ENCODE measurements at places on chromosomes 5 and 9.

GRCh38 chr9:109512170-109512756 lies 14.2 kb upstream of the PTPN3 start:
- DNase-seq: no peak

- DNase-seq: no peak
These were observed 300.0 kb upstream of the ADAMTSL1 start for GRCh38 chr9:18173923-18174322.

DNA sequence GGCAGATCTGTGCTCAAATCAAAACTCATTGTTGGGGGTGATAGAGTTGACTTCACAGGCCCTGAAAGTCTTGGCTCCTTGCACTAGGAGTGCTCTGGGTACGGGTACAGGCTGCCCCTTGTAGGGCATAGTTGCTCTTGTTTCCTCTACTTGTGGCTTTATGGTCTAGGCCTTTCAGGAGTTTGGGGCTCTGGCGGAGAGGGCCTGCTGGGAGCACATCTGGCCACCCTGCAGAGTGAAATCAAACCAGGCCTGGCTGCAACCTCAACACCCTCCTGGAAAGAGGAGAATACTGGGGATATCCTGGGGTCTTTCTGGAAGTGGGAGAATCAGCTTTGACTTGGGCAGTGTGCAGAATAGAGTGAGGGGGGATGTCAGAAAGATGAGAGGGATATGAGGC lies 1.5 kb downstream of the TGFBI start:
- DNase-seq: peak; percentile 64

DNA sequence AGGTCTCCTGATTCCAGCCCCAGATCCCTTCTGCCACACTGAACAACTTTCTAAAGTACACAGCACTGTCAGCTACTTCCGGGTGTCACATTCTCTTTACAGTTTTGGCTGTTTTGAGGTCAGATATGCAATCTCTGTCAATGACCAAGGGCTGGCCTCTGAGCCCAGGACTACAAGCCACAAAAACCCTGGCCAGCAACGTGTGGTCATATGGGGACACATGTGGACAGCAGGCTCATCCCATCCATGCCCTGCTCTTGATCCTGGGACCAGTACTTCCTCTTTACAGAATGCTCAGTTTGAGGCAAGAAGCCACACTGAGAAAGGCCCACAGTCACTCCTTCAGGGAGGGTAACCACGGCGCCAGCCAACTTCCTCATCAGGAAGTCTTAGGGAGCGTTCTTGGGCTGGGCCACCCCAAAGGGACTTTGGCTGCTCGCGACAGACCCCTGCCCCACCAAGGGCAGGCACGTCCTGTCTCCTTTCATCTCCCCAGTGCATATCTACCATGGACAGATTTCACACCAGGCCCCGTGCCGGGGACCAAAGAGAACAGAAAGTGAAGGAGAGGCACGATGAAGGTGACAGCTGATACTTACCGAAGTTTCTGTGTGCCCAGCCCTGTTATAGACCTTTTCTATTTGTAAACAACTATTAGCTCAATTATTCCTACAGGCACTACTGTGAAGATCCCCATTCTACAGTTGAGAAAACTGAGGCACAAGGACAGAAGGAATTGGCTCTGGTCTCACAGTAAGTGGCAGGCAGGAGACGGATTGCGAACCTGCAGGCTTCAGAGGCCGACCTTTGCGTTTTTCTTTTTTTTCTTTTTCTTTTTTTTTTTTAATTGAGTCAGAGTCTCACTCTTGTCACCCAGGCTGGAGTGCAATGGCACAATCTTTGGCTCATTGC lies 37.3 kb downstream of the STK10 start:
- DNase-seq: no peak

GRCh38 chr5:27778121-27778520 lies 739.7 kb upstream of the CDH9 start:
- DNase-seq: no peak

DNA sequence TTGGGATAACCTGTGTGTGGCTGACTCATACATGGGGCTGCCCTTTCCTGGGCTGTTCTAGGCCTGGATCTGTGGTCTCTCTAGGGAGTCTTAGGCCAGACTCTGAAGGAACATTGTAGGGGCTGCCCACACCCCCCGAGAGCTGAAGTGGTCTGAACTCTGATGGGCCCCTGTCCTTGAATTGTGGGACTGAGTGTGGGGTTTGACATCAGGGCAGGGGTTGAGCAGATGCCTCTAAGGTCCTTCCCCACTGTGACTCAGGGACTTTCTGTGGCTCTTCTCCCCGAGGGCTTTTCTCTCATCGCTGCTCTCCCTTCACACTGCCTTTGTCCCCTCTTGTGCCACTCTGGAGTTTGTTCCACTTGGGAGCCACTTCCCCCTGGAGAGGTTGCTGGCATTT lies 215.0 kb downstream of the MELK start:
- peak; percentile 51 for DNase-seq

GRCh38 chr9:89631384-89631783 lies 26.6 kb downstream of the GADD45G start:
- DNase-seq: no peak

GRCh38 chr5:58462623-58463230 lies 2.8 kb upstream of the PLK2 start:
- no peak for DNase-seq

- no peak for DNase-seq
These were observed 256.9 kb downstream of the MAN2A1 start for GRCh38 chr5:109946610-109947009.

- no peak for DNase-seq
These were observed 70.3 kb upstream of the ZFR start for GRCh38 chr5:32514806-32515205.

DNA sequence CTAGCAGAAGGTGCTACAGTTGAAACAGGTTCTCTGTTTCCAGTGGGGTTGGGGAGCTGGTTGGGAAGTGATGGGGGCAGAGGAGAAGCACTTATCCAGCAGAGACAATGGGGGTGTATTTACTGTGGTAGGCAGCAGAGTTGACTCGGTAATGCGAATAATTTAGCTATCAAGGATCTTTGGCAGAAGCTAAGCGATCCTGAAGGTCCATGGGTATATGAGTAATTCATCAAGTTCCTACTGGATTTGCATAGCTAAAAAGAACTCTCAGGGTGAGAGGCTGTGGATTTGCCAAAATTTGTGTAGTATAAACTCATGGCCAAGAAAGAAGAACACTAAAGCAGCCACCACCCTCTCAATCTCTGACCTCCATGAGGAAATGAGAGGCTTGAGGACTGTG lies 61.2 kb upstream of the EGFLAM start:
- no peak for DNase-seq

DNA sequence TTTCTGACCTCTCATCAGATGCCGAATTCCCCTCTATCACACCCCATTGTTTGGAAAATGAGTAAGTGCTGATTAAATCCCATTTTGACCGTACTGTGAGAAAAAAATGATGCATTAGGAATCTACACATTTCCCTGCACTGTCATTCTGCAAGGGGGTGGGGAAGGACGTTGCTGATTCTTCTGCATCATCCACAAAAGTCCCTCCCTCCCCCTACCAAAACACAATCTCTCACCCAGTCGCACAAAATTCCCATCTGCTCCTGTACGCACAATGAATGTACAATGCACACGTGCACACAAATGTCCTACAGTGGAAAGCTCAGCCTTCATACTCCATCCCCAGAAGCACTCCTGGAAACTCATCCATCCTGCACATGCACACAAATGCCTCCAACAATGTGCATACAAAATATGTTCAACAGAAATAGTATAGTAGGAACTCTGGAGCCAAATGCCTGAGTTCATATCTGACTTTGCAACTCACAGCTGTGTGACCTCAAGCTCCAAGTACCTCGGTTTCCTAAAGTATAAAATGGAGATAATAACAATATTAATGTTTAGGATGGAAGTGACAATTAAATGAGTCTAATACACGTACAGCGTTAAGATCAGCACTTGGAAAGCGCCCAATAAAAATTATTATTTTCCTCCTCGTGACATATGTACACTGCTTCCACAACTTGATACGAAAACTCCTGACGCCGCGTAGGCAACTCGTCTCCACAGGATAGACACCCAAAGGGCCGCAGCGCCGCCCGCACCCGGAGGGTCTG lies 809 bp downstream of the TNIP1 start:
- no peak for DNase-seq

- no peak for DNase-seq
These were observed 39.9 kb downstream of the USP20 start for GRCh38 chr9:129875181-129875611.

DNA sequence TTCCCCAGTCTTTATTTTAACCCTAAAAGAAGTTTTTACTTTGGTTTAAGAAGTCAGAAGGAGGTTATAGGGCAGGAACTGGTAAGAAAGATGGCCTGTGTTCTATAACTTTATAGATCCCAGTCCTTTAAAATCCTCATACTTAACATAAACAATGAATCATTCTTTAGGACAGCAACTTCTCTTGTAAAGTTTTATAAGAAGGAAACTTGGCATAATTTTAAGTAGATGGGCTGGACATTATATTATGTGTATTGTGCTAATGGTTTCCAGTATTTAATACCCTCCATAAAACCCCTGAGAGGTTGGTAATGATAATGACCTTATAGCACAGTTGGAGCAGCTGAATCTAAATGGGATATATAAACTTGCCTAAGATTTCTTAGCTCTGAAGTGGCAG lies 247.2 kb downstream of the FAM170A start:
- no peak for DNase-seq

GRCh38 chr9:89576404-89576839 lies 28.4 kb upstream of the GADD45G start:
- no peak for DNase-seq

GRCh38 chr9:79222483-79222882 lies 349.3 kb upstream of the TLE4 start:
- no peak for DNase-seq

- no peak for DNase-seq
These were observed 11.7 kb downstream of the CER1 start for GRCh38 chr9:14710804-14711203.

DNA sequence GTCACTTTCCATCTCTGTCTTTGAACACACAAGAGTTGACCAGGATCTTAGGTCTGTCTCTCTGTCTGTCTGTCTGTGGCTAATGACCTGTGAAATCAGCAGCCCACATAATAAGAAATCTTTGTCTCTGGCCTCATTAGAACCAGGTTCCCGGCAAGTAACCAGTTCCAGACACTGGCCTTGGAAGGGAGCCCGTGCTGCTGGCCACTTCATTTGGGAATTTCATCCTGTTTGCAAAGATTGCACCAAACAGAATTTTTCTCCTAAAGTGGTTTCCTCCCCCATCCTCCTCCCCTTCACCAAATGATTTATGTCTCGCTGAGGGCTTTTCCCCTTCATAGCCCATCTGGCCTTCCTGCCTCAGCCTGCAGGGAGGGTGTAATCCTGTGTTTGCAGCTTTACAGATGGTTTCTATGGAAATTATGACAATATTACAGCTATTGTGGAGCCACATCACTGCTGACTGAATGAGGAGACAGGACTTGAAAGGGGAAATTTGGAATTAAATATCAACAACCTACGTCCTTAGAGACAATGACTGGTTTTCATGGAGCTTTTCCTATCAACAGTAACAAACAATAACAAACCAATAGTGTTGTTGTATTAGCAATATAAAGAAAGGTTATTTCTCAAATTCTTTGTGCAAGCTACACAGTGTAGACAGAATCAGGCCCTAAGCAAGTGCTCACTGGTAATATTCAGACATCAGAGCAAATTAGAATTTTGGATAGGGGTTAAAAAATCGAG lies 25.7 kb downstream of the DPYSL3 start:
- DNase-seq: no peak

DNA sequence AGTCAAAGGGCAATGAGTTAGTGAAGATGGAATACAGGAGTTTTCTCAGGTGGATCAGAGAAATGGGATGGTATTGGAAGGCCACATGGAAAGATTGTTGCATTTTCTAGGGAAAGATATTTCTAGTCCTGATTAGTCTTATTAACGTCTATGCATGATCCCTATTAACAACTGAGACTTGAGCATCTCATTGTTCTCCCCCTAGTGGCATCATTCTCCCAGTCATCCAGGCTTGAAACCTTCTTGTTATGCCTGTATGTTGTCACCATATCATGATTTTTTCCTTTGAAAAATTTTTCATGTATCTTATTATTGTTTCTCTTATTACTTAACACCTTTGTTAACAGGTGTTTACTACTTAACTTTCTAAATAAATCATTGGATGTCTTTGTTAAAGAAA lies 34.4 kb downstream of the KIF2A start:
- DNase-seq: no peak

GRCh38 chr9:16057541-16057940 lies 504.7 kb downstream of the CCDC171 start:
- no peak for DNase-seq

DNA sequence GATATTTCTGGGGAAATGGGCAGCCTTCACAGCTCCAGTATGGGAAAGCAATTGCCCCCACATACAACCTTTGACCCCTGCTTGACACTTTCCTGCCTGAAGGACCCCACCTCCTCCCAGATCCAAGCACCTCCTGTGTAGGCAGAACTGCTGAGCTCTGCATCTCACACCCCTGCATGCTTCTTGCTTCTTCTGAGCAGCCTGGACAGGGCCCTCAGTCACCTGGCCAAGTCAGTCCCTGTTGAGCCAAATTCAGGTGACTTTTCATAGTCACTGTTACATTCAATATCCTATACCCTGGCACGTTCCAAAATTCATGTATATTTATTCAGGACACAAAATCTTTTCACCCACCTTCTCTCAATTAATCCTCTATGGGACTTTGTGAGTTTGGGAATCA lies 30.4 kb upstream of the CTSL start:
- DNase-seq: peak; percentile 59

- DNase-seq: peak; percentile 95
These were observed at the start of gene PTGES2 for GRCh38 chr9:128127568-128127989. Gene PTGES2 (minus strand): TSS chr9:128127729. CDS start chr9:128127717, 12 bp downstream.

DNA sequence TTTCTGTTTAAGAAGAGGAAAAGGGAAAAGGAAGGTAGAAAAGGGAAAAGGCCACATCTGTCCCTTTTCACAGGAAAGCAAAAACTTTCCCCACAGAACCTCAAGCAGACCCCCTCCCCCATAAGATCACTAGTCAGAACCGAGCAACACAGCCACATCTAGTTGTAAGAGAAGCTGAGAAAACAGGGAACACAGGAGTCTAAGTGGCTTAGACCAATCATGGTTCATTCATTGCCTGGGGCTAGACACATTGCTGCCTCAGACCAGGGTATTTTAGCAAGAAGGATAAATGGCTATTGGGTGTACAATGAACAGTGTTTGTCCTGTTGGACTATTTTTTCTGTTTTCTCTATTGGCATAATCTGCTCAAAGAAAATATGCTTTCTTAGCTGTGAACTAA lies 98.0 kb downstream of the ARL15 start:
- DNase-seq: no peak

- no peak for DNase-seq
These were observed 791 bp downstream of the SLC2A8 start for GRCh38 chr9:127397646-127398274.

DNA sequence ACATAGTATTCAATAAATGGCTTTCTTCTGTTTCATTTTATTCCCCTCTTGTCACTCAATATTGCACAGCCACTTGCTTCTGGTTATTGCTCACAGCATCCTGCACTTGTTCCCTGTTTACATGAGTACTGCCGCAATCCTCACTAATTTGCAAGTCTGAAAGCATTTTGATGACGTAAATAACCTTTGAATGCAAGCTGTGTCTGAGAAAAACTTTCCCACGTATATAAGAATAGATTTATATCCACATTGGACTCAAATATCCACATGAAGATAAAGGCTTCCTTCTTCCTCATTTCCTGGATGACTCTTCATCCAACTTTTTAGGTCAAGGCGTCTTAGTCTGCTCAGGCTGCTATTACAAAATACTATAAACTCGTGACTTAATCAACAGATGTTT lies 88.2 kb upstream of the DAP start:
- no peak for DNase-seq

GRCh38 chr9:91740701-91741100 lies 209.3 kb downstream of the ROR2 start:
- DNase-seq: no peak

- DNase-seq: no peak
These were observed 5.5 kb downstream of the CSNK1G3 start for GRCh38 chr5:123517476-123517875.
